H9 (cell line): ENCODE measurements at places on chromosomes 16 and 17. TPM values are rescaled to one million over a fixed set of nuclear protein-coding genes. Genes with fewer than 3 reads are reported as not detected.

ABCC6 gene
- total RNA-seq = 1.1 TPM in 2 replicates

DNA sequence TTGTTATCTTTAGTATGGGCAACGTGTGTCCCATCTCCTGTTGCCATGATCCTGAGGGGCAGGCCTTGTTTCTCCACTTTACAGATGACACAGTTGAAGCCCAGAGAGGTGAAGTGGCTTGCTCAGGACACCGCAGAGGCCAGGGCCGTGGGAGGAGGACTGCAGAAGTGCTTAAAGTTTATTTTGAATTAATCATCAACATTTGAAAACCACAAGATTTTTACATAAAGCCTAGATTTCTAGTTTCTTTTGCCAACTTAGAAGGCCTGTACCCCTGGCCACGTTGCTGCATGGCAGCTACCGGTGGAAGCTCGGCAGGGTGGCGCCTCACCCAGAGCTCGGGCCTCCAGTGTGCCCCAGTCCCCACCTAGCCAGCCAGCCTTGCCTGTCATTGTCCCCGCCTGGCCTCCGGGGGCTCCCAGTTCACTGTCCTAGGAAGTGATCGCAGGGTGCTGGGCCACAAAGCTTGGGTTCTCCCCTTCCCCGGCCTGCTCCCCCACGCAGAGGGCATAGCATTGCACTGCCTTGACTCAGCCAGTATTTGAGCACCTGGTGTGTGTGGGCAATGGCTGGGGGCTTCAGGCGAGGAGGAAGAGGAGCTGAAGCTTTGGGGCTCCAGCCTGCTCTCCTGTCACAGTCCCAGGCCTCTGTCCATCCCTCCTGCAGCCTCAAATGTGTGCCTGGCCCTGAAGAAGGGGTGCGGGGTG is 14.8 kb upstream of the ADCY7 start:
- DNase-seq = no peak
- H3K4me1 ChIP-seq = no peaks in the 10 kb centered on the region; the same call in 1 of the 2 replicates
- no peak overlapping the region for H3K4me3 ChIP-seq
- H3K36me3 ChIP-seq = no peaks in the 10 kb centered on the region
- no peak overlapping the region for H3K27ac ChIP-seq

- H3K27me3 ChIP-seq = no peaks in the 10 kb centered on the region
- DNase-seq = no peak
- H3K27ac ChIP-seq = no peak overlapping the region
- no peak overlapping the region for H3K4me3 ChIP-seq
- H3K4me1 ChIP-seq = no peaks in the 10 kb centered on the region
Observed at GRCh38 chr17:64679710-64680216, 17.7 kb upstream of the SMURF2 start.

DNA sequence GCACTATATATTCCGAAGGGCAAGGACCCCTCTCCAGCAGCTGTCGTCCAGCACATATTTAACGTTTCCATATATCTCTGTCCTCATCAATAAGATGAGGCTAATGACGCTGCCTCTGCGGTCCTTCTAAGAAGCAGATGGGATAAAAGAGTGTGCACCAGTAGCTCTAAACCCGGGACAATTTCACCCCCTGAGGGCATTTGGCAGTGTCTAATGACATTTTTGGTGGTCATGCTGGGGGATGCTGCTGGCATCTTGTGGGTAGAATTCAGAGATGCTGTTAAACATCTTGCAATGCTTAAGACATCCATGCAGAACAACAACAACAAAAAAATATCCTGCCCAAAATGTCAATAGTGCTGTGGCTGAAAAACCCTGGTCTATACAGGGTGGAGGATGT is 372.9 kb downstream of the CDH13 start:
- no peak for DNase-seq
- no peaks in the 10 kb centered on the region for H3K4me1 ChIP-seq
- H3K36me3 ChIP-seq = no peaks in the 10 kb centered on the region
- H3K4me3 ChIP-seq = no peak overlapping the region

DNA sequence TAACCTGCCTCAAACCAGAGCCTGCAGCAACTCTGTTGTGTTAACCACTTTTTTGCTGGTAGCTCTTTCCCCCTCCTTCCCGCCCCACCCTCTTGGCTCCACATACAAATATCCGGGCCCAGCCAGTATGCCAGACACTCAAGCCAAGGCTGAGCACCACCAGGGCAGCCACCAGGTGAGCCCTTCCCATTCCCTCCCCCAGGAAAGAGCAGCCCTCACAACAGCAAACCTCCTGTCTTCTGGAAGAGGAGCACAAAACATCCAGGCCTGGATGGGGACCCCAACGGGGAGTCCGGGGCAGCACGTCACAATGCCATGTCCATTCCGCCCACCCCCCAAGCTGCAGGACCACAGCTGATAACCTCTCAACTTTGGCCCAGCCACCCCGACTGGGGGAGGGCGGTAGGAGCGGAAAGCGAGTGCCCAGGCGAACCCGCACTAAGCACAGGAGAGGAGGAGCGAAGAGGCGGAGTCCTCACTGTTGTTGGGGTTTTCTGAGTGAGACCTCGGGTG is 757 bp downstream of the ORMDL3 start:
- H3K4me1 ChIP-seq = peaks cover 5% of the 10 kb centered on the region; the same call in 1 of the 2 replicates
- peaks cover 25% of the 10 kb centered on the region for H3K36me3 ChIP-seq
- peak overlapping the region; percentile 76 for H3K4me3 ChIP-seq
- H3K27ac ChIP-seq = no peak overlapping the region

- no peak for DNase-seq
- no peak overlapping the region for H3K27ac ChIP-seq
- no peaks in the 10 kb centered on the region for H3K27me3 ChIP-seq
Observed at GRCh38 chr16:27482397-27483087, 67.2 kb downstream of the GTF3C1 start.

GRCh38 chr17:82560252-82560642 is 40.7 kb downstream of the FOXK2 start:
- H3K4me1 ChIP-seq = no peaks in the 10 kb centered on the region; the same call in 1 of the 2 replicates
- H3K27me3 ChIP-seq = no peaks in the 10 kb centered on the region
- no peak overlapping the region for H3K4me3 ChIP-seq
- peaks cover 19% of the 10 kb centered on the region for H3K36me3 ChIP-seq
- no peak for DNase-seq
- no peak overlapping the region for H3K27ac ChIP-seq

GRCh38 chr17:45410144-45411091 is 22.3 kb downstream of the ARHGAP27 start:
- H3K36me3 ChIP-seq = 0 out of 2 replicates have a peak, but pooled peaks cover 3% of the 10 kb centered on the region
- H3K4me1 ChIP-seq = peaks cover 3% of the 10 kb centered on the region; the same call in 1 of the 2 replicates
- H3K27me3 ChIP-seq = no peaks in the 10 kb centered on the region

DNA sequence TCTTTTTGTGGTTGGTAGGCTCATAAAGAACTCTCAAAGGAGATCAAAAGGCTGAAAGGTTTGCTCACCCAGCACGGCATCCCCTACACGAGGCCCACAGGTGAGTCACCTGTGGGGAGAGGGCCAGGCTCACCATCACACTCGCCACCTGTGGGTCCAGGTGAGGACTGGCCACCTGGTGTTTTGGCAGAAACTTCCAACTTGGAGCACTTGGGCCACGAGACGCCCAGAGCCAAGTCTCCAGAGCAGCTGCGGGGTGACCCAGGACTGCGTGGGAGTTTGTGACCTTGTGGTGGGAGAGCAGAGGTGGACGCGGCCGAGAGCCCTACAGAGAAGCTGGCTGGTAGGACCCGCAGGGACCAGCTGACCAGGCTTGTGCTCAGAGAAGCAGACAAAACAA is 11.1 kb downstream of the GNPTG start:
- H3K4me1 ChIP-seq = no peaks in the 10 kb centered on the region
- H3K4me3 ChIP-seq = no peak overlapping the region
- no peak overlapping the region for H3K27ac ChIP-seq
- H3K27me3 ChIP-seq = no peaks in the 10 kb centered on the region
- H3K36me3 ChIP-seq = peaks cover 46% of the 10 kb centered on the region

- no peaks in the 10 kb centered on the region for H3K4me1 ChIP-seq
- no peaks in the 10 kb centered on the region for H3K27me3 ChIP-seq
- H3K4me3 ChIP-seq = no peak overlapping the region
- H3K27ac ChIP-seq = no peak overlapping the region
Observed at GRCh38 chr16:72711823-72712222, 336.1 kb downstream of the ZFHX3 start.
